ENCODE measurements at places on chromosomes 4 and X. TPM values are rescaled to one million over a fixed set of nuclear protein-coding genes. Genes with fewer than 3 reads are reported as not detected.

GRCh38 chrX:54171527-54172250 is 11.4 kb downstream of the FAM120C start:
- H3K4me3 ChIP-seq = no peak overlapping the region
- H3K36me3 ChIP-seq = no peaks in the 10 kb centered on the region
- no peaks in the 10 kb centered on the region for H3K4me1 ChIP-seq
- no peaks in the 10 kb centered on the region for H3K27me3 ChIP-seq
- no peak overlapping the region for H3K27ac ChIP-seq

DNA sequence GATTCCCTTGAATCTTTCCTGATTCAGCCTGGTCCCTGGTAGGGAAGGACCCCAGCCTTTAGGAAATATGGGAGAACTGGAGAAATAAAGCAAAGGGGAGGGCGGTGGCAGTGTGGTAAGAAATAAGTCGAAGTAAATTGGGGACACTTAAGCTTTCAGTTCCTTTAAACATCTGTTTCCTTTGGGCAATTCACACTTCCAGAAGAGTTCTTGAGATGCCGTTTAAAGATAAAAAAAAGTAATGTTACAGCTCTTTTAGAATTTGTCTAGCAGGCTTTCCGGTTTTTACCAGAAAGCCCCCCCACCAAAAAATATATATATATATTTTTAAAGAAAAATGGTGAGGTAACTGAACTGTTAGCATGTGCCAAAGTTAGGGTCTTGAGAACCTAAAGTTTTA is 46.6 kb downstream of the TSPAN7 start:
- H3K27ac ChIP-seq = no peak overlapping the region
- no peak for DNase-seq
- H3K27me3 ChIP-seq = no peaks in the 10 kb centered on the region
- no peaks in the 10 kb centered on the region for H3K4me1 ChIP-seq
- H3K36me3 ChIP-seq = no peaks in the 10 kb centered on the region

GRCh38 chr4:173536808-173537429 is 6.9 kb upstream of the HAND2 start:
- no peaks in the 10 kb centered on the region for H3K27me3 ChIP-seq
- DNase-seq = no peak
- no peaks in the 10 kb centered on the region for H3K4me1 ChIP-seq
- H3K36me3 ChIP-seq = no peaks in the 10 kb centered on the region
- H3K27ac ChIP-seq = peak overlapping the region; percentile 86

DNA sequence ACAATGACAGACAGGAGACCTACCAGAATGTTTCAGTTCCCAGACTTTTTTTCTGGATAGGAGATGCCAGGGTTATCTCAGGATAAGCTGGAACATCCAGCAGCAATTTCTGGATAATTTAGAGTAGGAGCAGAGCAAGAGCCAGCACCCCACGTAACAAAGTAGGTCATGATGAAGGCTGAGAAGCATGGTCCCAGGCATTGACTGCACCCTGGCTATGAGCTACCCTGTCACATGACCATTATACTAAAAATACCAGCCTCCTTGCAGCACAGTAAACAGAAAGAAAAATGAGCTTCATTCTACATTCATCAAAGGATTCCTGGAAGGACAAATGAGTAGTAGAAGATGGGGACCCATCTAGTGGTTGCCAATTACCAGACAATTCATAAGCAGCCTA is 247.4 kb upstream of the AR start:
- H3K4me1 ChIP-seq = no peaks in the 10 kb centered on the region
- H3K36me3 ChIP-seq = no peaks in the 10 kb centered on the region
- H3K27me3 ChIP-seq = peaks cover 3% of the 10 kb centered on the region
- no peak overlapping the region for H3K27ac ChIP-seq
- no peak for DNase-seq
- no peak overlapping the region for H3K4me3 ChIP-seq

GRCh38 chrX:143853488-143853887 is 30.4 kb upstream of the UBE2NL start:
- no peak overlapping the region for H3K27ac ChIP-seq
- no peaks in the 10 kb centered on the region for H3K36me3 ChIP-seq
- no peaks in the 10 kb centered on the region for H3K27me3 ChIP-seq
- no peaks in the 10 kb centered on the region for H3K4me1 ChIP-seq
- no peak overlapping the region for H3K4me3 ChIP-seq
- DNase-seq = no peak

- H3K27ac ChIP-seq = no peak overlapping the region
- no peak for DNase-seq
- H3K36me3 ChIP-seq = no peaks in the 10 kb centered on the region
- no peaks in the 10 kb centered on the region for H3K27me3 ChIP-seq
Observed at GRCh38 chr4:6900181-6900812, 9.3 kb upstream of the TBC1D14 start.

The H2BW2 gene
- not detected for total RNA-seq

The NPNT gene
- total RNA-seq = 2.5 TPM

The SPOCK3 gene
- not detected for total RNA-seq

The TAPT1 gene
- 34.3 TPM for total RNA-seq

All from heart right ventricle (tissue), 16 donors.